H54 (cell line): ENCODE measurements at places on chromosomes 5 and 9.

- DNase-seq = no peak
Measured at GRCh38 chr5:132839426-132840301, 9.2 kb upstream of the SHROOM1 start.

- no peak for DNase-seq
Measured at GRCh38 chr5:117131876-117132275, 557.3 kb upstream of the SEMA6A start.

DNA sequence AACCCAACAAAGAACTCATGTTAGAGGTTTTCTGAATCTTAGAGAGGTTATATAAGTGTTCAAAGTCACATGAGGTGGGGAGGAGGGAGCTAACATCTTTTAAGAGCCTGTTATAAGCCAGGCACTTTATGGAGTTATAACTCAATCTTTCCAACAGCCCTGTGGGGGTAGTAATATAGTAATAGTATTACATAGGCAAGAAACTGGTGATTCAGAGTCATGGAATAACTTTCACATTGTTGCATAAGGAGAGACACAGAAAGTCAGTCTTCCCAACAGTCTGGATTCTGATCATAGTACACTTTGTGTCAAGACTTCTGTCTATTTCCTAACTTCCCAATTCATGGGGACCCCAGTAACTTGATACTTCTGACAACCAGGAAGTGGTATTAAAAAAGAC is 89.2 kb downstream of the ACER2 start:
- DNase-seq = no peak

DNA sequence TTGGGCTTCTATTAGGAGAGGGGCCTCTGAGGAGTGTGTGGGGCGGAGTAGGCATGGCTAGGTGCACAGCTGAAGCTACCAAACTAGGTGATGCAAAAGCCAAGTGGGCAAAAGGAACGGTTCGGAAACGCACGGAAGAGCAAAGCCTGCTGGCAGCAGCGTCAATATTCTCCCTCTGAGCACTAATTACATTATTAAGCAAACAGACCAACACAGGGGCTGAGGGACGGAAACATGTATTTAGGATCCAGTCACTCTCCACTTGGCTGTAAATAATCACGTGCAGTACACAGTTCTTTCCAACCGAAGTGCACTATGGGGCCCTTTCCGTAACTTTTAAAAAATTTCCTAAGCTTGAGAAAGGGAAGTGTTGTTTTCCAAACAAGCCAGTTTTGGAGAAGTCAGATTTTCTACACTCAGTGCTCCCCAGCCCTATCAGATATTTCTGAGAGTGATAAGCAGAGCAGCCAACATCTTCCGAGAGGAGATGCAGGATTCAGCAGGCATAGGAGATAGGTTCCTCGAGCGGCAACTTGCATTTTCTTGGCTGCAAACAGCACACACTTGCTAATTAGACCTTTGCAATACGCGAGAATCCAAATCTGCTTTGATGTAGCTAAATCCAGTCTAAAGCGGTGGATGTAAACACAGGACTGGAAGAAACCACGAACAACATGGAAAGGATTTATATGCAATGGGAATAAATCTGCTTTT is 217.2 kb upstream of the TBCA start:
- no peak for DNase-seq

- DNase-seq = no peak
Measured at GRCh38 chr9:36092509-36093215, 43.9 kb upstream of the GLIPR2 start.

GRCh38 chr5:62284946-62285891 is 20.8 kb upstream of the KIF2A start:
- no peak for DNase-seq

- no peak for DNase-seq
Measured at GRCh38 chr9:106982636-106983035, 119.7 kb downstream of the ZNF462 start.

DNA sequence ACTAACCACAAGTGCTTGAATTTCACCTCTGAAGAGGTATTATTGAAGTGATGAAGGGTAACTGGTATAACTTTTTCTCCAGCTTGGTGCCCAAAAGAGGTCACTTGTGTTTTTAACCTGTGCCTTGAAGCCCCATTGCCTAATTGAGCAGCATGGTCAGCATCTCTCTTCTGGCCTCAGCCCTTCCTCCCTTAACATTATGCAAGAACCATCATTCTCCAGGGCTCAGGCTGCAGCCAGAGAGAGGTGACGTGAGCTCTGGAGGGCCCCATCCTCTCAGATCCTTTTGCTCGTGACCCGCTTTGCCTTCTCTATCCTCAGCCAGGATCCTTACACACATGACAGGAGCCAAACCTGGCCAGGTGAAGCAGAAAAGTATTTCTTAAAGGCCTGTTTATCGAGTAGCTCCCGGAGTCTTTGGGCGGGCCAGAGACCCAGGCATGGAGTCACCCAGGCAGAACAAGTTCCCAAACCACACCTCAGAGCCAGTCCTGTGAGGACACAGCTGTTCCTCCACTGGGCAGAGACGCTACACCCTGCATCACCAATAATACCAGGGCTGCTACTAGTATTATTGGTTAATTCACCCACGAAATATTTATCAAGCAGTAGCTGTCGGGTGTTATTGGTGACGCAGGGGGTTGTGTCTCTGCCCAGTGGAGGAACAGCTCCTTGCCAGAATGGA is 29.6 kb upstream of the BOD1 start:
- no peak for DNase-seq

DNA sequence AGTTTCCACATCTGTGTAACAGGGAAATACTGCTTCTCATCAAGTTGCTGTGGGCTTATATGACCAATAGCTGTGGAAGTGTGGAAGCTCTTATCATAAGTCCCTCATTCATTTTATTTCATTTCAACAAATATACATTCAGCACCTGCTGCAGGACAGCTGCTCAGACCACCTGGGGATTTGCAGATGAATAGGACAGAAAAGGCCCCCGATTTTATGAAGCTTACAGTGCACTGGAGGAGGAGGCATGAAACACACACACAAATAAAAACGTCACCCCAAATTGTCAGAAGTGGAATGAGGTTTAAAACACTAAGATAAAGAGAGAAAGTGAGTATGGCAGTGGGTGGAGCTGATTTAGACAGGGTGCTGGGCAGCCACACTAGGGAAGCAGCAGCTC is 107.2 kb downstream of the DRD1 start:
- DNase-seq = no peak
